ENCODE measurements at places on chromosomes 4 and X.

- DNase-seq, result peak; percentile 20
Measured at GRCh38 chrX:72131317-72132294, at the start of gene RTL5. RTL5 (minus strand) TSS chrX:72131915.

GRCh38 chr4:101370663-101371210 lies 23.4 kb upstream of the PPP3CA start:
- DNase-seq, result no peak

DNA sequence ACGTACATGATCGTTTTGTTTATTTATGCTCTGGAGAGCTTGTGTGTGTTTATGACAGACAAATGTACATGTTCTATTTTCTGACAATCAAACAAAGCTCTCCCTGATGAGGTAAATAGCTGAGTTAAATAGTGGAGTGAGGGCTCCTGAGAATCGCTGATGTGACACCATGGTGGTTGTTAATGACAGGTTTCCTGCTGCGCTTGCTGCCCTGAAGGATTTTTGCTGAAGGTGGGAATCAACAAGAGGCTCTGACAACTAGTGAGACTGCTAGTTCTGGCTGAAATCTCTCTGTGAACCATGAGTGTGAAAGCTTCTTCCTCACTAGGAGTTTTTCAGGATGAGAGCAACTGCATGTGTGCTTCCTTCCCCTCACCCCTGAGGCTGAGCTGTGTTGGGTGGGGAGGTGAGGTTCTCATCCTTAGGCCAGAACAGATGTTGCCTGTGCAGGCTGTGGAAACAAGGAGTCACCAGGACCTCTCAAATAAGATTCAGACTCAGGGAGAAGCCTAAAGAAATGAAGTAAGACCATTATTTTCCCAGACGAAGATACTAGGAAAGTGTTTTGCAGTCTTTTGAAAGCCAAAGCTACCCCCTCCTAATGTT lies 173.4 kb upstream of the JADE1 start:
- no peak for DNase-seq

- DNase-seq, result no peak
Measured at GRCh38 chr4:47075262-47075661, 43.9 kb downstream of the GABRB1 start.

GRCh38 chr4:5631352-5632065 lies 76.8 kb downstream of the EVC2 start:
- DNase-seq, result no peak

- no peak for DNase-seq
Measured at GRCh38 chr4:156191044-156191781, 237.5 kb upstream of the CTSO start.

DNA sequence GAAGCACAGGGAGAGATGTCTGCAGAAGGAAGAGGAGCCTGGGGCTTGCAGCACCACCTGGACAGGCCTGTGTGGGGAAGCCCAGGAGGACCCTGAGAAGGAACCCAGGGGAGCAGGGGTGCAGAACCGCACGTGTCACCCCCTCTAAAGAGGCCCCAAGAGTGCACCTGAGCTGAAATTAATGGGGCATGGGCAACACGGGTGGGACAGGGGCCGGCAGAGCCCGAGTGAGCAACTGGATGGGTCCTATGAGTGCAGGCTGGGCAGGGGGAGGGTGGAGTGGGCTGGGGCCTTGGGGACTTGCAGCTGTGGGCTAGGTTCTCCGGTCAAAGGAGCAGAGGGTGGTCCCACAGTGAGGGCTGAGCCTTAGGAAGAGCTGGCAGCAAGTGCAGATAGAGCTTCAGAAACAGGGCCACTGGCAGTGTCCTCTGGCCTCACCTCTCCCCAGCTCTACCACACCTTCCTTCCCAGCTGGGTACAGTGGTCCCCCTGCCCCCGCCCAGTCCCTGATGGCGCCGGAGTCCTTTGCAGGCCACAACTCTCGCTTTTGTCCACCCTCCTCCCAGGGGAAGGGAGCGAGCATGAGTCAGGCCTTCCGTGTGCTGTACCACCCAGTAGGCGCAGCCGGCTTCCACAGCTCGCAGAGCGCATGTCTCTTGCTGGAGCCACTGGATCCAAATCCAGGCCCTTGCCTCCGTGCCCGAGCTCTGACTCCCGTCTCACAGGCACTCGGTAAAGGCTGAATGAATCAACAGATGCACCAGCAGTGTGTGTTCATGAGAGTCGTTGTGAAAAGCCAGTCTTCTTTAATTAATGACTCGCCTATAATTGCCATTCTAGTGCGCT lies 131.6 kb downstream of the HMX1 start:
- no peak for DNase-seq

GRCh38 chr4:153593161-153593560 lies 90.9 kb upstream of the TLR2 start:
- DNase-seq, result no peak

DNA sequence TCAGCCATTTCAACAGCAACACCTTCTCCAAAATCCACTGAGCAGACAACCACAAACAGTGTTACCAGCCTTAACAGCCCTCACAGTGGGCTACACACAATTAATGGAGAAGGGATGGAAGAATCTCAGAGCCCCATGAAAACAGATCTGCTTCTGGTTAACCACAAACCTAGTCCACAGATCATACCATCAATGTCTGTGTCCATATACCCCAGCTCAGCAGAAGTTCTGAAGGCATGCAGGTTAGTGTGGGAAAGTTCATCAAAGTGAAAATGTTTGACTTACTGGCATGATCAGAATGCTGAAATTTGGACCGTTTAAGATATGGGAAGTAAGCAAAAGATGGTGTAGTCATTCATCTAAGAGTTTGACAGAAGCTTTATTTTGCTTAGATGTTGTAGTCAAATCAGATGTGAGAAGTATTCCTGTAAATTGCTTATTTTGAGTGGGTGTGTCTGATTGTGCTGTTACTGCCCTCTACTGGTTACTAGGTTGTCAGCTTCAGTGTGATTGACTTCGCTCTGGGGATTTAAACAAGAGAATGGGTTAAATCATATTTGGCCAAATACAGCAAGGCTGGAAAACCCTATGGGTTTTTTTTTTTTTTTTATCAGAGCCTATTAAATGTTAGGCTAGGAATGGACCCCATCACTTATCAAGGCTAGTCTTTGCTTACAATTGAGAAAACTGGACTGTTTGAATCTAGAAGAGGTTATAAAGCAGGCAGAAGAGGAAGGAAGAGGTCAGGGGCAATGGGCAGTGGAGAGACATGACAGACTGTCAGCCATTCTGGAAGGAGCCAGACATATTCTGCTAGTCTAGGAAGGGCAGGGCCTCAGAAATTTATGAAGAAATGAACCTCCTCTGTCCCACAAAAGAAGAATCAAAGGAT lies 130.3 kb downstream of the DIPK2B start:
- DNase-seq, result no peak

GRCh38 chrX:57286507-57287251 lies at the start of gene FAAH2:
FAAH2 (plus strand) TSS chrX:57286706; CDS start chrX:57286826, 120 bp downstream.
- DNase-seq, result no peak

DNA sequence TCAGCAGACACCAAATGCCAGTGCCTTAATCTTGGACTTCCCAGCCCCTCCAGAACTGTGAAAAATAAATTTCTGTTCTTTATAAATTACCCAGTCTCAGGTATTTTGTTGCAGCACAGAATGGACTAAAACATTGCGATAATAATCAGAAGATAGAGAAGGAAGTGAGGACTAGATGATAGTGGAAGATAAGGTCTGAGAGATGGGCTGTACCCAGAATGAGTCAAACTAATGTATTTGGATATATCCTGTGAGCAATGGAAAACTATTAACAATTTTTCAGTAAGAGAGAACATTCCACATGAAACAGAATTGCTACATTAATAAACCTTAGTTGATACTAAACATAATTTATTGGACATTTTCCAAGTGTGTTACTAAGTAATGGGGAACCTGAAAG lies 93.3 kb downstream of the FANCB start:
- DNase-seq, result no peak

- no peak for DNase-seq
Measured at GRCh38 chr4:181748581-181748980, 494.6 kb upstream of the TENM3 start.

- no peak for DNase-seq
Measured at GRCh38 chrX:42027367-42028000, 104.1 kb upstream of the CASK start.

DNA sequence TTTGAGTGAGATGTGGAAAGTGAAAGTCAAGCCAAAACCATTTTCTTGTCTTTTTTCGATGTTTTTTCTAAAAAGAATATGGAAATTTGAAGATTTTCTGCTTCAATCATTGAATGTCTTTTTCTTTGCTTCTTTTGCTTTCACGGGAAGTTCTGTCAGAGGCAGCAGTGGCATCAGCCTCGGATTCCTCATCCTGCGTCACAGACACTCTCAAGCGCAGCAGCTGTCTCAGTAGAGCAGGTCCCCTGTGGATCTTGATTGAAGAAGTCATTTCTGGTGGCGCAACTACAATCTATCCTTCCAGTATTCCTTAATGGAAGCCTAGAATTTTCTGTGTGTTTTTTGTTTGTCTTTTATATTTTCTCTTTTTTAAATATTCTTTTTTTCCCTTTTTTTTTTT lies 52.7 kb upstream of the NEIL3 start:
- no peak for DNase-seq

GRCh38 chr4:148849581-148849980 lies 407.4 kb upstream of the NR3C2 start:
- DNase-seq, result no peak

DNA sequence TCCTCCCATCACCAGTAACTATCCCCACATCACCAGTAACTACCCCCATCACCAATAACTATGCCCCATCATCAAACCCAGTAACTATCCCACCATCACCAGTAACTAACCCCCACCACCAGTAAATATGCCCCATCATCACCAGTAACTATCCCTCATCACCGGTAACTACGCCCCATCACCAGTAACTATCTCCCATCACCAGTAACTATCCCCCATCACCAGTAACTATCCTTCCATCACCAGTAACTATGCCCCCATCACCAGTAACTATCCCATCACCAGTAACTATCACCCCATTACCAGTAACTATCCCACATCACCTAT lies 2.9 kb downstream of the ASMTL start:
- no peak for DNase-seq

- no peak for DNase-seq
Measured at GRCh38 chr4:108813261-108813660, 50.4 kb upstream of the ETNPPL start.

GRCh38 chr4:122508083-122508482 lies 51.6 kb upstream of the IL2 start:
- no peak for DNase-seq

GRCh38 chr4:110612631-110613269 lies 10.1 kb downstream of the PITX2 start:
- DNase-seq, result no peak

- no peak for DNase-seq
Measured at GRCh38 chr4:124224256-124224655, 488.3 kb downstream of the ANKRD50 start.

- DNase-seq, result no peak
Measured at GRCh38 chrX:101605728-101606127, 12.1 kb downstream of the ARMCX6 start.

- no peak for DNase-seq
Measured at GRCh38 chr4:185036842-185037241, 18.6 kb downstream of the HELT start.

DNA sequence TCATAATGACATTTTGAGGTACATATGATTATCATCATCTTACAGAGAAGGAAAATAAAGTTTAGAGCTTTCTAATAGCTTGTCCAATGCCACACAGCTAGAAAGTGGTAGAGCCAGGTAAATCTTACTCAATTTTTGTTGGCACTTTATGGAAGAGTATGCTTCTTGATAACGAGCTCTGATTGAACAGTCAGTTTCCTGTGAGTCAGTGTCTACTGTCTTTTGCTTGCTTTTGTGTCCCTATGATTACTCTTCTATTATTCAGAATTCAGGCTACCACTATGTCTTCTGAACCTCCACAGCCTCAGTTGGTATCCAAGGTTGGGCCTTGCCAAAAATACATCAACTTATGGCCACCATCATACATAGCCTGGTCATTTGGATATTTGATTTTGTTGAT lies 2.6 kb downstream of the FAAH2 start:
- no peak for DNase-seq

DNA sequence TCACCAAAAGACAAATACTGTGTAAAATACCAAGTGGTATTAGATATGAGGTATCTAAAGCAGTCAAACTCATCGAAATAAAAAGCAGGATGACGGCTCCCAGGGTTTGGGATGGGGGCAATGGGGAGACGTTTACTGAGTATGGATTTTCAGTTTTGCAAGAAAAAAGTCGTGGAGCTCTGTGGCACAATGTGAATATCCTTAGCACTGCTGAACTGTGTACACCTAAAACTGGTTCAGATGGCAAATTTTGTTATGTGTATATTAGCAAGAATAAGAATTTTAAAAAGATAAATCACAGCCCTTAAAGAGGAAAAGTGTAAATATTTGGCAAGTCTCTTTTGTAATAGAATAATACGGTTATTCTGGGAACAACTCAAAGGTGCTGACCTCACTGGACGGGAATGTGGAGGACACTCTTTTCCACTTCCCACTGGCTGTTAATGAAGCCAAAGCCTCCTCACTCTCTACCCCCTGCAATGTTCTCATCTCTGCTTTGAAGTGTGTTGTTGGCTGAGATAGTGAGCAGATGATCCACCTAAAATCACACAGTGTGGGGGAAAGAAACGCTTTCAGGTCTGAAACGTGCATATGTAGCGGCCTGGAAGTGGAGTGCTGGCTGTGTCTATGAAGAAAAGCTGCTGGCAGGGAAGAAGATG lies 49.2 kb downstream of the SEL1L3 start:
- no peak for DNase-seq

GRCh38 chrX:12379671-12380070 lies 241.4 kb downstream of the FRMPD4 start:
- DNase-seq, result no peak

GRCh38 chrX:136828830-136829229 lies 48.1 kb upstream of the ARHGEF6 start:
- no peak for DNase-seq

DNA sequence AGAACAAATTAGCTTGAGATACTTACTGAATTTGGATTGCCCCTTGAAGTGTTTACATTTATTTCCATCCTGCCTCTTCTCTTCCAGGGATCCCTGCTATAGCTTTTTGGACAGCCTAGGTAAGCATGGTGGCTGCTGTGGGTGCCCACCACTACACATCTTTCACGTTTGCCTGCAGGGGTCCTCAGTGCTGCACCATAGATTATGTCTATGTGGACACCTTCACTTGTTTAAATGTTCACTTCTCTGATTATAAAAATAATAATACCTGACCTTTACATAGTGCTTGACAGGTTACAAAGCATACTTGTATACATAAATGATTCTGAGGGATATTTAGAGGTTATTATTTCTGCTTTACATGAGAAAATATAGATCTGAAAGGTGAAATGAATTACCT lies 67.9 kb upstream of the SLC4A4 start:
- DNase-seq, result no peak

DNA sequence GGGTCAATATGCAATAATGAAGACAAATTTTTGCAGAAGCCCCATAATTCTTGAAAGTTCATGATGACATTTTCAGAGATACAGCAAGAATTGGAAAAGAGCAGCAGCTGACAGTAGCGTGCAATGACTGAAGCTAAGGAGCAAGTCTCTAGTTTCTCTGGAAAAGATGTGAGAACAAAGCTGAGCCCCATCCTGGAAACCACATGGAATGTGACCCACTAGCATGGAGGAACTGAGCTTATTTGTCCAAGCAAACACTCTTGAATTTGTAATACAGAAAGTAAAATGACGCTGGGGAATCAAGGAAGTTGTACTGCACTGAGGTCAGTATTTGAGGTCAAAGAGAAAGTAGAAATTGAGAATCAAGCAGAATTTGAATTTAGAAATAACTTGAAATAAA lies 1447.2 kb downstream of the FSTL5 start:
- no peak for DNase-seq
